ENCODE measurements at places on chromosomes 4 and X.
A peak's percentile ranks its signal among the peaks of the same experiment; 100 is the strongest.

DNA sequence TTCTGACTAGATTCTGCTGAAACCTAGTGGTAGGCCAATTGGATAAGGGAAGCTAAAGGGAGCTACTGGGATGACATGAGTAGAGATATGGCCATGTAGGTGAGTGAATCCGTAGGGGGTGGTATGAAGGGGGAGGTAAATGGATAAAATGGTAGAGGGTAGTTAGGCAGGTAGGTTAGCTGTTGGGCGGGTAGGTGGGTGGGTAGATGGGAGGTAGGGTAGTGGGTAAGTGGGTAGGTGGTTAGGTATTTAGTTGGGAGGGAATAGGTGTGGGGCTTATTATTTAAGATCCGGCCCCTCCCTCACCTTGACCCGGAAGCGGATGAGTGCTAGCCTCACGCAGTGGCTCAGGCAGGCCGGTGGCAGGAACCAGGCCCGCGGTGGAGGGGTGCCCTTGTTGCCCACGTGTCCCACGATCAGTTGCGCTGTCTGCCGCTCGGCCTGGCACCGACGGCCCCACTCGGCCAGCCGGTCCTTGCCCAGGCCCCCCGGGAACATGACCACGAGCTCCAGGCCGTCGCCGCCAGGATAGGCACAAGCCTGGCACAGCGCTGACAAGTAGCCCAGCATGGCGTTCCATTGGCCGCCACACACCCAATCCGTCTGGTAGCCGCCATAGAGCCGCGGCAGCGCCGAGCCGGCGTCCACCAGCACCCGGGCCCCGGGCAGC, 725 bp downstream of the FAM120C start:
- DNase-seq: peak; percentile 66

GRCh38 chrX:151151665-151152267, 24.6 kb upstream of the GPR50 start:
- DNase-seq: no peak

- DNase-seq: no peak
Measured at GRCh38 chr4:24956763-24957162, 43.9 kb upstream of the CCDC149 start.

- DNase-seq: no peak
Measured at GRCh38 chr4:47484168-47484567, 907 bp upstream of the ATP10D start.

DNA sequence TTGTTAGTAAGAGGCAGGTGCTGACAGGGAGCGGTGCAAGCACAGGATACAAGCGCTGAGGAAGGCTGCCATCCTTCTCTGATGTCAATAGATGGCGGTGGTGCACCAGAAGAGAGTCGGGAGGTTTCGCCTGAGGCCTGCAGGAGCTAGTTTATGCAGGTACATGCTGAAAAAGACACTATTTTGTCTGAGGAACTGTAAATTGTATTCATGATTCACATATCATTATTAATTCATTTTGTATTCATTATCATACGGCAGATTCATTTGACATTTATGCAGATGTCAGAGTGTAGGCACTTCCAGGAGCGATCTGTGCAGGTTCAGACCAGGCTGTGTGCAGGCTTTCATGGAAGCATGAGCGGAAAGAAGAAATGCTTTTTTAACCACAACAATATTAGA, 824.0 kb downstream of the STIM2 start:
- DNase-seq: no peak

GRCh38 chrX:129158505-129158904, 364.8 kb downstream of the SMARCA1 start:
- no peak for DNase-seq

- DNase-seq: no peak
Measured at GRCh38 chr4:173337463-173337862, 3.3 kb upstream of the HMGB2 start.

- DNase-seq: no peak
Measured at GRCh38 chr4:61994036-61994435, 793.9 kb downstream of the ADGRL3 start.

- DNase-seq: no peak
Measured at GRCh38 chr4:161799710-161800109, 364.1 kb downstream of the FSTL5 start.

DNA sequence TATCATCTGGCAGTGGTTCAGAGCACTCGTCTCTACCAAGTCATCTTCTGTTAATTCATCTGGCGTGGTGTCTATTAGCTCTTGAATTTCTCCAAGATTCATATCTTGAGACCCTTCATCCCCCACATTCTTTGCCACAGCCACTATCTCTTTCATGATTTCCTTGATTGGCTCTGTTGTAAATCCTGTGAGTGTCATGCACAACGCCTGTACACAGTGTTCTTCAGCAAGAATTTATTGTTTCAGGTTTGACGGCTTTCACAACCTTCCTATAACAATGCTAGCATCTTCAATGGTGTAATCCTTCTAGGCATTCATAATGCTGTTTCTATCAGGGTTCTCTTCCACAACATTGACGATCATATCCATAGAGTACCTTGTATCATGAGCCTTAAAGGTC, 30.9 kb downstream of the MGST2 start:
- DNase-seq: no peak

DNA sequence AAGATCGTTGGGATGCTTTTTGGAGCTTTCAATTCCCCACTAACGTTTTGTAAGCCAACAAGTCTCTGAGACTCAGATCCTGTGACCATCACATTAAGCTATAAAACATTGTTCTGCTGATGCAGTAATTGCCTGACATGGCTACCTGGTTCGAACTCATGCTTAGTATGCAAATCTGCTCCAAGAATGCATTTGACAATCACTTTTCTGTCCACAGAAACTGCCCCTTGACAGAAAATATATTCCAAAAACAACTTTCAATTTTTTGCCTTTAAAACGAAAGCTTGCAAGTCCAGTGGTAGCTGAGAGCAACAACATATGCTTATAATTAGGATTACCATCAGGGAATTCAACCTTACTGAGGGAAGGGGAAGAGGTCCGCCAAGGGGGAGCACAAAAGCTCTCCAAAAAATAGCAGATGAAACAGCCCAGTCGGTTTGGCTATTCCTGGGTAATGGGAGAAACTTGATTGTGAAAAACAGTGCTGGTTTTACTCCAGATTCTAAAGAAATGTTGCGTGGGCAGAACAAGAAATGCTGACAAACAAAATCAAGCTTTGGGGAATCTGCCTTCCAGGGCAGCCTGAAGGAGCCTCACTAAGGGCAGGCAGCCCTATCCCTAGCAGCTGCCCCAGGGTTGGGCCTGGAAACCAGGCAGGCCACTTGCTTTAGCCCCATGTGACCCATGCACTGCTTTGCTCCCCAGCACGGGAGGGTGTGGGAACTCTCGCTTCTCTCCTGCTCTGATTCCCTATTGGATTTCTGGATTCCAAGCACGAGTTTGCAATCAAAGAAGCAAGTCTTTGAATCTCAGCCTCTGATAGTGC, 160.7 kb upstream of the LDB2 start:
- no peak for DNase-seq

DNA sequence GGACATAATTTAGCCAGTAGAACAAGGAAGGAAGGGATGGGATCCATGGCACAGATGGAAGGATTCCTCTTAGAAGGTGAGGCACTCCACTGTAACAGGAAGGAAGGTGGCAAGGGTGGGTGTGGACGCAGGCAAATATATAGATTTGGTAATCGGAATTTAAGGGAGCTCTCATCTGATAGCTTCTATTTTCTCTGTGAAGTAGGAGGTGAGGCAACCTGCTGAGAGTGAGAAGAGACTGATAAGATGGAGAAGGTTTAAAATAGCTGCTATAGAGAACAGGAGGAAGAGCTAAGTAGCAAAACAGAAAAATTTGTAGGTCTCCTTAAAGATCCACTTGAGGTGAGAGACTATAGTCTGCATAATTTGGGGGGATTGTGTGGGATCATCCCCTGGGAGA, 61.8 kb upstream of the BRS3 start:
- DNase-seq: no peak

GRCh38 chr4:19298998-19299397, 952.7 kb upstream of the SLIT2 start:
- DNase-seq: no peak

GRCh38 chr4:158809611-158810486, 41.0 kb downstream of the FNIP2 start:
- DNase-seq: no peak

DNA sequence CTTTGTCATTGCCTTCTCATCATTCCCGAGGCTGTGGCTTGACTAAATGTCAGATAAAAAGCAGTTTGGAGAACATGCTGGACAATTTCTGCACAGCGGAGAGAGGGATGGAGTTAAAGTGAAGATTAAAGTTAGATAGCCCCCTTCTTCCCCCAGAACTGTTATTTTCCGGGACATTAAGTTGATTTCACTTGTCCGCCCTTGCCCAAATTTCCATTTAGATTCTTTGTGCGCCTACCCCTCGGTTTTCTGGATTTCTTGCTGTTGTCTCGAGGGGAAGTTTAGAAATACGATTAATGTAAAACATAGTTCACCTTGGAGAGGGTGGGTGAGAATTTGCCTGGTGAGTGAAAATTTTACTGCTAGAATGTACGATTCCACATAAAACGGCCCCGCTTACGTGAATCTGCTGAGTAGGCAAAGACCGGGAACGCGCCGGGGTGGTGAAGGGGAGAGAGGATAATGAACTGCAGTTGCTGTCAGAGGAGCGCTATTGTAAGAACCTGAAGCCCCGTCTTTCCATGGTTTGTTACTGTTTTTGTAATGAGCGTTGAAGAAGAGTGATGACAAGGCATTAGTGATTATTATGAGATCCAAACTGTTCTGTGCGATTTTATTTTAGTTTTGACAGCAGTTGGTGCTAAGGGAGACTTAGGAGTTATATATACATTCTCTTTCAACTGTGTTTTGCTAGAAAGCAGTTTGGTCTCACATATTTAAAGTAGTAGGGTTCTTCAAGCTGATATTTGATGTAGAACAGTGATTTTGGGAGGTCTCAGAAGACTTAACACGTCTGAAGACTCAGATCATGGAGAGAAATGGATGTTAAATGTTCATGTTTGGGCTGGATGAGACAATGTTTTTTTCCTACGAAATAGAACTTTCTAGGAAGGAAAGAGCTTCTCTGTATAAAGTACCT, 73.0 kb downstream of the AFF1 start:
- DNase-seq: peak; percentile 33

GRCh38 chr4:177826973-177827372, 384.7 kb upstream of the AGA start:
- no peak for DNase-seq

- peak; percentile 25 for DNase-seq
Measured at GRCh38 chr4:148376151-148376550, 66.1 kb downstream of the NR3C2 start.

DNA sequence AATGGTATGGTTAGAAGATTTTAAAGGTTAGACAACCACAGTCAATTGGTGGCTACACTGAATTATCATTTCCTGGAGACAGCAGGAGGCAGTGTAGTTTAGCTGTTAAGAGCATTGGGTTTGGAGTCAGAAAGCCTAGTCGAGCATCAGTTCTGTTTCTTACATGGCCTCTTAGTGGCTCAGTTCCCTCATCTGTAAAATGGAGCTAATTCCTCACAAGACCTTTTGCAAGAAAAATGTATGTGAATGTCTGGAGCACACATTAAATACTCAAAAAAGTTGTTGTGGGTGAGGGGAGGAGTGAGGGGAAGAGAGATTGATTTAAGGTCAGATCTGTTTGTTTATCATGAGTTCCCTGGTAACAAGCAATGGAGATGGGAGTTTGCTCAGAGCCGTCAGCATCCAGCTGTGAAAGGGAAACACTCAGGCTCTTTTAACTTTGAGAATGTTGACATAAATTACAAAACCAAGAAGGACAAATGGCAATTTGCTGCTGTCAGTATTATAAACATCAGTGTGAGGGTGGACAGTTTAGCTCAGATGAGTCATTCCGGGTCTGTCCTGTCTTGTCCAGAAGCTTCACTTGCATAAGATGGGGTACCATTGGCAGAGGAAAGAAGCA, 98.2 kb upstream of the PGRMC2 start:
- DNase-seq: no peak

DNA sequence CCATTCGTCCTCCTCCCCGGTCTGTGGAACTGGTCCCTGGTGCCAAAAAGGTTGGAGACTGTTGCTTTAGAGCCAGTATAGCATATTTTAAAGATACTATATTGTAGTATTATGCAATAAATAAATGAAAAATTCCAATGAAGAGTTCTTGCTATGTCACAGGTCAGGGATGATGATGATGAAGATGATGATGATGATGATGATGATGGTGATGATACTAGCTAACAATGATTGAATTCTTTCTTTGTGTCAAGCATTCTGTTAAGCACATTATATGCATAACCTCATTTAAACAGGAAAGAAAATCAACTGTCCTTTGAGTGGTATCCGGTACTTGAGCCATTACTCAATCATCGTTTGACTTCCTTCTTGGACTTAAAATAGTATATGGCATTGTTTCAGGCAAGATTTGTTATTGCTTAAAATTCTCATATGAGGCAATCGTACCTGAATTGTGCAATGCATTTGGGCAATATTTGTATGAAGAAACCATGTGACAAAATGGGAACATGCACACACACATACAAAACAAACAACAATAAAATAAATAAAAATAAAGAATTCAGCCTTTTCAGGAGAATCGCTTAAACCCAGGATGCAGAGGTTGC, 22.8 kb upstream of the TLR2 start:
- no peak for DNase-seq

DNA sequence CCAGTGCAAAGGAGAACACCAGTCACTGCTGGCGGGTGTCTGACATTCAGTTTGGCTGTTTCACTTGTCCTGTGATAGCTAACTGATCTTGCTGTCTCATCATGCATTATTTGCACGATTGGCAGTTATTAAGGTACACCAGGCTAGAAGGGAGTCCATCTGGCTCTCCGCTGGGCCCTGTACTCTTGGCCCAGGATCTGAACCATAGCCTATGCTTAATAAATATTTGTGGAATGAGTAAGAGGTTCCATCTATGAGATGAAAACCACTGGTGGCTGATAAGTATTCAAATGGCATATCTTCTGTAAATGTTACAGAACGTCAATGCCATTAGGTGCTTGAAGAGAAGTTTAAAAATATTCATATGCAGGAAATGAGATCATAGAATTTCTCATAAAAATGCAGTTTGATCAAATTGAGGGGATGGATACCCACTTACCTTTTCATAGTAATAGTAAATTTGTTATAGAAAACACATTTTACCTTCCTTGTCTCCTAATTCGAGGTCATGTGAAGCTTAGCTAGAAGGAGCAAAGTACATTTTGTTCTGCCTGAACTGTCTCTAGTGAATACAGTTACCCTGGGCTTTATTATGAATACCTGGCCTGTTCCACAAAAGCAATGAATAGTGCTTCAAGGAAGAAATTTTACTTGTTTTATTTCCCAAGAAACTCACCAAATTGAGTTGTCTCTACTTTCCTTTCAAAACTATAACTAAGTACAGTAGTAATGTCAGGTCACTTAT, 213.5 kb downstream of the CBR4 start:
- DNase-seq: no peak
